Stromal cell of bone marrow (primary cell): ENCODE measurements at places on chromosomes 4 and X.

DNA sequence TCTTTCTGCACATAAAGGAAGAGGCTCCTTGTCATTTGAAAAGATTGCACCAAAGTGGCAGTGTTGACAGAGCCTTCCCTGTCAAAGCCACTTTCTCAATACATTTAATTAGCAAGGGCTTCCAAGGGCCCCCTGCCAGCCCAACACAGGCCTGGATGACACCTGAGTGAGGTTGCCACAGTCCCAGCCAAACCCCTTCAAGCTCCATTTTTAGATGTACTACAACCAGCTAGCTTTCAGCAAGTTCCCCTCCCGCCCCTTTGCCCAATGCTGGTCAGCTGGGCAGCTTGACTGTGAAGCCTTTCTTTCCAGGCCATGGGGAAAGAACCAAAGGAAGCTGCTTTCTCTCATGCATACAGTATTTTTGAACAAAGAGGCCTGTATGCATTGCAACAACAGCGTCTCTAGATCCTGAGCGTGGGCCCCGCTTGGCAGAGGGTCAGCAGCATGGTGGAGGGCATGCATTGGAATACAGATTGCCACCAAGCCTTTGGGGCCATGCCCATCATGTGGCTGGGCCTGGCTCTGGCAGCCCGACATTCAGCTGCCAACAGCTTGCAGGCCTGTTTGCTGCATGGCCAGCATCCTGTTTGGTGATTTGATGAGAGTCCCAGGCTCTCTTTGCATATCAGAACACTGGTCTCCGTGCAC, 261.1 kb upstream of the GATB start:
- no peak for DNase-seq

- no peak for DNase-seq
Measured at GRCh38 chr4:15025693-15026092, 23.4 kb downstream of the CPEB2 start.

GRCh38 chr4:143335979-143336780, 496 bp upstream of the GAB1 start:
- peak; percentile 87 for DNase-seq

DNA sequence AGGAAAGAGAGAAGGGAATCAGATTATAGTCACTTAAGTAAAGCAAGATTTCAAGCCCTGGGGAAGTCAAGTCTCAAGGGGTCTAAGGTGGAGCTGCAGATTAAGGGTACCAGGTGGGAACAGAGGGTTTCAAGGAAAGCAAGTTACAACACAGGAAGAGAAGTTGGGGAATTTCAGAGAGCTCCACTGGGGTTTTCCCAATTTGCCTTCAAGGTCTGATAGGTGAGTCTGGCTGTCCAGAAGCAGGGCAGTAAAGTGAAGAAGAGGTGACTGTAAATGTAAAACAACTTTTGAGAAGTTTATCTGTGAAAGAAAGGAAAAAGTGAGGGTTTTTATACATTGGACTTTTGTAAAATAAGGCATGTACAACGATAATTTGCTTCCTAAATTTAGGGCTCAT, 37.1 kb upstream of the TRPC3 start:
- no peak for DNase-seq

DNA sequence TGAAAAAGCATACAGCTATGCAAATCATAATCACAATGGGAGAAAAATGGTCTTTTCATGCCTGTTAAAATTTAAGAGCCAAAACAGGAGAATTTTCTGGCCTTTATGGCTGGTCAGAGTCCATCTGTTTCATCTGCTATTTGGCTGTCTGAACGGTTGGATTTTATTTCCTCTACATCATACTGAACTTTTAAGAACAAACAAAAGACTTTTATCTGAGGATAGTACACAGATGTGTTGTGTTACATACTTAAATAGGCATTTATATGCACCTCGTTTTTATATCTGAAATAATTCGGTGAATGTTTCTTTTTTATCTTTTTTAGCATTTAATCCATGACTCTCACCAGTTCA, 18.0 kb upstream of the WWC2 start:
- DNase-seq, result no peak

DNA sequence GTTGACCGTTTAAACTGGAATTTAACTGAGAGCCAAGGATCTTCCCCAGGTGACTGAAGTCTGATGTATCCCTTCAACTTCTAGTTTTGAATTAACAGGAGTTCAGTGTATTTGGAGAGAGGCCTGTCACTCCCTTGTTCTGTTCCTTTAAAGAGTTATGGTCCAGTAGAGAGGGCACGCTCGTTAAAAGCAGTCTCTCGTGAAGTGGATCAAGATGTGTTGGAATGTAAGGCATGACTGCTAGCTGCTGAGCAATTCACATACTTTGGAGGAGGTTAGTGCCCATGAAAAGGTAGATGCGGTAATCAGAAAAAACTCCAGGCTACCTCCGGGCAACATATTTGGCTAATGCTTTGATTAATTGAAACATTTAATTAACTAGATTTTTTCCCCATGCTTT, 65.7 kb downstream of the SHROOM2 start:
- no peak for DNase-seq

DNA sequence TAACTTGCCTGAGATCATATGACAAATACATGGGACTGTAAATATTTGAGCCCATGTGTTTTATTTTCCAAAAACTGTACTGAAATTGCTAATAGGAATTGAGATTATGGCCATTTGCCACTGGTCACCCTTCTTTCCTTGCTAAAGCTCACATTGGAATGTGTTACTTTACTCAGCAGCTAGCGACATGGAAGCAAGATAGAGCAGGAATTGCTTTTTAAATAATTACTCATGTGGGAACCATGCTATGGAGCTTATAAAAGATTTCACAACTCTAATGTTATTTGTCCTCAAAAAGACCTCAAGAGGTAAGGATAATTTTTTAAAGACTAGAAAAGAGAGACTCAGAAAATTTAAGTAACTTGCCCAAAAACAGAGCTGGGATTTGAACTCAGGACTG, 48.8 kb upstream of the AFAP1 start:
- no peak for DNase-seq

GRCh38 chrX:112734290-112734689, 54.6 kb upstream of the LHFPL1 start:
- DNase-seq, result no peak
